ENCODE measurements at places on chromosomes 6 and 20.
A peak's percentile ranks its signal among the peaks of the same experiment; 100 is the strongest.

- DNase-seq: peak; percentile 10
Observed at GRCh38 chr20:58481481-58482021, 33.6 kb downstream of the APCDD1L start.

GRCh38 chr6:56101141-56101553 is 146.2 kb downstream of the COL21A1 start:
- DNase-seq: peak; percentile 99

DNA sequence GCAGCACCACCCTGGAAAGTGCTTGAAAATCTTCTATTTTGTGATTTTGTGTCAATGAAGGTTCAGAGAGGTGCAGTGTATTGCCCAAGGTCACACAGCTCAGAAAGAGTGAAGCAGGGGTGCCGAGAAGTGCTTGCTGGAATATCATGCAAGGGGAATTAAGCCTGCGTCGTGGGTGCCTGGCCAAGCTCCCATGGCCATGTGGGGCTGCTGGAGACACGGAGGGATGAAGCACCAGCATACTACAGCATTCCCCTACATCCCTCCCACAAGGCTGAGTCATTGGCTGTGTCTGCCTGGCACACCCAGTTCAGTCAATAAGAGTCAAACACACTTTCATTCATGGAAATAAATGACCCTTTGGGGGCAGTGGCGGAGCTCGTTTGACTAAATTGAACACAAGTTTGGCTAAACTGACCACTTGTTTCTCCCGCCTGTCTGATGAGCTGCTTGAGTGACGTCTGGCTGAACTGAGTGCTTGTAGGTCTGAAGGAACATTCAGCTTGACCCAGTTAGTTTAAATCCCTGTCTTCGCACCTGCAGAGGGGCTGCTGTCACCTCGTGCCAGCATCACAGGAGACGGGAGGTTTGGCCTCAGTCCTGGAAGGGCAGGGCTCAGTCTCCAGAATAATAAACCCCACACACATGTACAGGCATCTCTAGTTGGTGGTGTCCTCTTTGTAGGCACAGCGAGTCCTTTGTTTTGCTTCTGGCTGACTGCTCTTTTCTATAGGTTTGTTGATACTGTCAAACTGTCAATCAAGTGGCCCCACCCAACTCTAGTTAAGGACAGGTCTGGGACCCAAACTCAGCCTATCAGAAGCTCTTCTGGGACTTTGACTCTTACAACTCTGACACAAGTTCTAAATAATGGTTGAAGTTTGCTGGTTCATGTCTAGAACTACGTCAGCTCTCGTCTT is 8.4 kb upstream of the TGM2 start:
- DNase-seq: peak; percentile 94

DNA sequence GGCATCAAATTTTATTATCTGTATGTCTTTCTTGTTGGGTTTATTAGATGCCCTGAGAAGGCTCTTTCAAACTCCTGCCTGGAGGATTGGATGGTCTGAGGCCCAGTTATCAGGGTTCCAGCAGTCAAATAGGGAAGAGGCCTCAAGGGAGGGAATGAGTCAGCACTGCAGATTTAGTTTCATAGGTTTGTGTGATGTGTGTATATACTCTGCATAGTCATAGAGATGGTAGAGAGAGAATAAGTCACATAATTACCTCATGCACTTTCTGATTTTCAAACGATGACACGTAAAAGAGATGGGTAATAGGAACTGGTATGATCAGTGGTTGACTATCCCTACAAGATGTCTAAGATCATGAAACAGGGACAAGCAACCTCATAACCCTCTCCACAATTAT is 82.1 kb downstream of the ADAT2 start:
- DNase-seq: no peak

GRCh38 chr6:105209950-105210706 is 30.3 kb upstream of the POPDC3 start:
- peak; percentile 95 for DNase-seq
